Erythroblast (primary cell): ENCODE measurements at places on chromosomes 11 and 22.

GRCh38 chr11:31114442-31114841, 255.1 kb downstream of the DCDC1 start:
- DNase-seq: no peak

DNA sequence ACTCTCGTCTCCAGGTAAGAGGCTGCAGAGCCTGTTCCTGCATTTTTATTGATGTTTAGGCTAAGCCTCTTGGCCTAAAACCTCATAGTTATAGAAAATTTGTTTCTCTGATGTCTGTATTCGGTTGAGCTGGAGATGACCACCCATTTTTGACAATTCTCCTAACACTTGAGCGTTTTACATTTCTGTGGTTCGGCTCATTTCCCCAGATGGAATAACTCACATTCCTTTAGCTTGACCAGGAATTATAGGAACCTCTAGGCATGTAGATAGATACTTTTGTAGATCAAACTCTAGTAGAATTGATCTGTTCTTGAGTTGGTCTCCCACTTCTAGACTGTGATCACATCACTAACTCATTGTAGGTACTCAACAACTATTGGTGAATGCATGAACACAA, 172.6 kb upstream of the CADM1 start:
- no peak for DNase-seq

DNA sequence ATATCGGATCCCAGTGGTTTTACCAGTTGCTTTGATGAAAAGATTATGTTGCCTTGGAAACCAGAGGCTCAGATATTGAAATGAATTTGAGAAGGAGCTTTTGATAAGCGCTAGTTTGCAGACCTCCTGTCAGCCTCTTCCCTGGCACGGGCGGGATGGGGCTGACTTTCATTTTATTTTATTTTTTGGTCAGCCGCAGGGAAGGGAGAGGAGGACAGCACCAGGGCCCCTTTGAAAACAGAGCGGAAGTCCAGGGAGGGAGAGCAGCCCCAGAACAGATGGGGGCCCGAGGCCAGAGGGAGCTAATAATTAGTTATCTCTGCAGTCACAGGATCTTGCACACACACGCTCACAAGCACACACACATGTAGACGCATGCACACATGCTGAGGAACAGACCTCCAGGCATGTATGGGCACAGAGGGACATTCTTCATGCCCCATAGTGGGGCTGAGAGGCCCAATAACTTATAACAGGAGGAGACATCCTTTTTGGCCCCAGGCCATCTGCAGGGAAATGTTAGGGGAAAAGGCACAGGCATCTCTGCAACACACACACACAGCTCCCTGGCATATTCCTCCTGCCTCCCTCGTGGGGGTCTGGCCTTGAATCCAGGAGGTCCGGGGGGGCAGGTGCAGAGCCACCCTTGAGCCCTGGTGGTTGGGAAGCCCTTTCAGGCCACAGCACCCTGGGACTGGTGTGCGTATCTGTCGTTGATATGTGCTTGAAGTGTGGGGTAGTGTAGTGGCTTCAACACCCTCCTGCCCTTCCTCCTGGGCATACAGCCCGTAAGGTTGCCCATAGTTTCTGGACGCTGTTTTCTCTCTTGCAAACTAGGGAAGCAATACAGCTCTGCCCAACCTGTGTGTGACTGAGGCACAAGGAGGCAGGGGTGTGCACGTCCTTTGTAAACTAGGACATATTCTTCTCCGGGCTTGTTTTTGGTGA, 117.3 kb downstream of the CEP164 start:
- peak; percentile 23 for DNase-seq

DNA sequence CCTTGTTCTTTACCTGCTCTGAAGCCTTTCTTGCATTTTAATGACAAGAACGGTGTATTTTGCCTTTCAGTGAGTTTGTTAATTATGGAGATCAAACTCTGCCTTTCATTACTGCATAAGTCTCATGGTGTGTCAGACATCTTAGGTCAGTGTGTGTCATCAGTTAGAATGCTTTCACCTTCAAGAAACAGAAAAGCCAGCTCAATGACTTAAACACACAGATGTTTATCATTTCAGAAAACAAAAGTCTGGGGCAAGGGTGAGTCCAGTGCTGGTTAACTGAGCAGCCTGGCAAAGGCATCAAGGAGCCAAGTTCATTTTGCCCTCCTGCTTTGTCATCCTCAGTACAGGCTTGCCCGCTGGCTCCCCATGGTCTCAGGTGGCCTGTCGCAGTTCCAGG, 54.5 kb downstream of the PACS1 start:
- no peak for DNase-seq

DNA sequence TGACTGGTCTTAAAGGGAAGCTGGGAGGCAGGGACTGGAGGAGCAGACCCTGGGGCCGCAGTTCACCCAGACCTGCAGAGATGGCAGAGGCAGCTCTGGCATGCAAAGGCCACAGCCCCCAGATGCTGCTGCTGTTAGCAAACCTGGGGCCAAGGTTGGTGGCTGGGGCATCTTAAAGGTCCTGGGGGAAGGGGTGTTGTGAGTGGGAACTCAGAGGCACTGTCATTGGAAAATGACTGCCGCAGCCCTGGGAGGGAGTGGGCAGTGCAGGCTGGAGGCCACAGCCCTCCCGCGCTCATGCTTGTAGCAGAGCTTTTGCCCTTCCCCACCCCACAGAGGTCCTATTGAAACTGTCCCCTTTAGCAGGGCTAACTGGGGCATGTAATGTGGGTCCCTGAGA, 111.8 kb downstream of the CTTN start:
- DNase-seq: no peak

- DNase-seq: no peak
Measured at GRCh38 chr22:31881865-31882264, 62.5 kb upstream of the YWHAH start.

GRCh38 chr22:49586244-49586748, 241.4 kb downstream of the BRD1 start:
- peak; percentile 64 for DNase-seq

GRCh38 chr11:63909591-63910506, 7.1 kb downstream of the RCOR2 start:
- no peak for DNase-seq
